ENCODE measurements at places on chromosomes 4 and X. TPM values are rescaled to one million over a fixed set of nuclear protein-coding genes. Genes with fewer than 3 reads are reported as not detected.

DNA sequence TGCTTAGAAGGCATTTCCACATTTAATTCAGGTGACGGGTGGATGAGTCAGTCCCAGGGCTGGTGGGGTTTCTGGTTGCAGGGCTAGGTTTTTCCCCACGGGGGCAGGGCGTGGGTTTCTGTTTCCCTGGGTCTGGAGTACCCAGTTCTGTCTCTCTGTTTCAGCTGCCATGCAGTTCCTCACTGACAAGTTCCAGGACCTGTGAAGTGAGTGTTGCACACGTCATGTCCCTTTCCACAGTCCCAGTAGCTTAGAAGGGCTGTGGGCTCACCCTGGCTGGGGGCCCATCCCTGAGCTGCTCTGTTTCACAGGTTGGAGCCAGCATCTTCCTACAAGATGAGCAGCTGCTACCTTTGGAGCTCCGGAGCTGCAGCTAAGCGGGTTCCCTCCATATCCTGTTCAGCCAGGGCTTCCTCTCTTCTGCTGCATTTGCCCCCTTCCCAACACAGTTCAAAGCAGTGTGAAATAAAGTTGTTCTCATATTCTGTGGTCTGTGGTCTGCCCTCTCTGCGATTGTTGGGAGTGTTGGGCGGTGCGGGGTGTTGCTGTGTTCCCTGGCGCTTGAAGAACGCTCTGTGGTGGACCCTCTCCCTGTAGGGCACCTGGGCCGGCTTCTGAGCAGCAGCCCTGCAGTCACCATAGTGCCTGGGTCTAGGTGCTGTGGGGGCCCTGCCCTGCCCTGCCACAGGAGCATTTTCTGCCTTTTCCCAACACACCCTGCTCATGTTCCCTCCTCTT, 3.9 kb downstream of the LOC101059915 start:
- no peak for DNase-seq

Gene DRD5
- total RNA-seq, result not detected

Gene SCML2
- 1.7 TPM for total RNA-seq

- DNase-seq, result no peak
Observed at GRCh38 chrX:1134976-1135375, 77.5 kb downstream of the CRLF2 start.

Gene WDFY3
- 2.1 TPM for total RNA-seq

- DNase-seq, result no peak
Observed at GRCh38 chrX:38220024-38220414, 652 bp downstream of the SRPX start.

Gene HOPX
- total RNA-seq, result 16.9 TPM

- no peak for DNase-seq
Observed at GRCh38 chr4:56613101-56613862, 67.8 kb downstream of the HOPX start.

- DNase-seq, result peak; percentile 11
Observed at GRCh38 chrX:54447461-54447860, 7.3 kb downstream of the TSR2 start.
